ENCODE measurements at places on chromosomes 7 and 10.

DNA sequence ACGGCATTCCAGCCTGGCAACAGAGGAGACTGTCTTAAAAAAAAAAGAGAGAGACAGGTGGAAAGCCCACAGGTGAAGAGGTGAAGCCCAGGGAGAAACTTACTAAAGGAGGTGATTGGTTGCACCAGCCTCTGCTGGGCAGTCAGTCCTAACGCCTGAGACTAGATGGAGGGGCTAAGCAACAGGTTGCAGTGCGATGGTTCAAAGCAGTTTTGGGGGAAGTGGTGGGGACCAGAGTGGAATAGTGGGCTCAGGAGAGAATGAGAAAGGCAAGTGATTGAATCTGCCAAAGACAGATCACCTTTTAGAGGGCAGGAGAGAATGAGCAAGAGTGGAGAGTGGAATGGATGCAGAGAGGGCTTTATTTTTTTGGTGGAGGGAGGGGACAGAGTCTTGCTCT, 100.0 kb upstream of the KCTD7 start:
- DNase-seq: no peak

DNA sequence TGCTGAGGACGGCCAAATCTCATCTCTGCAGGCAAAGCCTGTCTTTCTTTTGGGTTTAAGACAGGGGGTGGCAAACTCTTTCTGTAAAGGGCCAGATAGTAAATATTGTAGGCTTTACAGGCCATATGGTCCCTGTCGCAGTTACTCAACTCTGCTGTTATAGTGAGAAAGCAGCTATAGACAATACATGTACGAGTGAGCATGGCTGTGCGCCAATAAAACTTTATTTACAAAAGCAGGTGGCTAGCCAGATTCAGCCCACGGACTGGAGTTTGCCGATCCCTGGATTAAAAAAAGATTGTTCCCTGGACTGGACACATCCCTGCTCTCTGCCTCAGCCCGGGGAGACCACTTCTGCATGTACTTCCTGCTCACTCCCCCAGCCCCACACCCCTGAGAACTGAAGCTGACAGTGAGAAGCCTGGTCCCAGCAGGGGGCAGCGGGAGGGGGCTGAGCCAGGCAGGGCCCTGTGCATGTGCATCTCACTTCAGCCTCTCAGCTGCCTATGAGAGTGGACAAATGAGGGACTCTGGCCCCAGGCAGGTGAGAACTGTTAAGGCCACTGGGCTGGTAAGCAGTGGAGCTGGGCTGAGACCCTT, 392.4 kb downstream of the PLXNA4 start:
- DNase-seq: no peak

DNA sequence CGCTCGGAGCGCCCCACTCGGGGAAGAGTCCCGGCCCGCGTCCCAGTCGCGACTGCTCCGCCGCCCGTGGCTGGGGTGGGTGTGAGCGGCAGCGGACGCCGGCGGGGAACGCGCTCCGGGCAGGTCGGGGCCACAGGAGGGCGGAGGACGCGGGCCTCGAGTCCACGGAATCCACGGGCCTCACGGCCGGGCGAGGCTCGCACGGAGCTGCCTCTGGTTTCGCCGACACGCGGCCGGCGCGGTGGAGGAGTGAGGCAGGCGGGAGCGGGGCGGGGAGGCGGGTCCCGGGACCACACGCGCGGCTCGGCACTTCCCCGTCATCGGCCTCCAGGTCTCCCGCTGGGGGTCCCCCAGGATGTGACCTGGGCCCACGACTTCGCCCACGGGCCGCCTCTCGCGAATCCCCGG, 533 bp upstream of the NKX6-2 start:
- no peak for DNase-seq

DNA sequence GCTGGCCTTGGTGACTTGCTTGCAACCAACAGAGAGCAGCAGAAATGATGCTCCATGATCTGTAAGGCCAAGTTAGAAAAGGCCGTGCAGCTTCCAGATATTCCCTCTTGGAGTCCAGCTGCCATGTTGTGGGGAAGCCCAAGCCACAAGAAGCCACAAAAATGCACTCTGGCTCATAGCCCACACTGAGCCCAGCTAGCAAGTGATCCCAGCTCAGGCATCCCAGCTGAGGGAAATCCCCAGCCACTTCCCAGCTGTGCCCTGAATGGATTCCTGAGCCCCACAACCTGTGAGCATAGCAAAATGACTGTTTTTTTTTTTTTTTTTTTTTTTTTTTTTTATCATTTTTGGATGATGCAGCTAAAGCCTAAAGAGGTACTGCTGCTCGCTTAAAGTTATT, 11.1 kb upstream of the SDK1 start:
- no peak for DNase-seq

DNA sequence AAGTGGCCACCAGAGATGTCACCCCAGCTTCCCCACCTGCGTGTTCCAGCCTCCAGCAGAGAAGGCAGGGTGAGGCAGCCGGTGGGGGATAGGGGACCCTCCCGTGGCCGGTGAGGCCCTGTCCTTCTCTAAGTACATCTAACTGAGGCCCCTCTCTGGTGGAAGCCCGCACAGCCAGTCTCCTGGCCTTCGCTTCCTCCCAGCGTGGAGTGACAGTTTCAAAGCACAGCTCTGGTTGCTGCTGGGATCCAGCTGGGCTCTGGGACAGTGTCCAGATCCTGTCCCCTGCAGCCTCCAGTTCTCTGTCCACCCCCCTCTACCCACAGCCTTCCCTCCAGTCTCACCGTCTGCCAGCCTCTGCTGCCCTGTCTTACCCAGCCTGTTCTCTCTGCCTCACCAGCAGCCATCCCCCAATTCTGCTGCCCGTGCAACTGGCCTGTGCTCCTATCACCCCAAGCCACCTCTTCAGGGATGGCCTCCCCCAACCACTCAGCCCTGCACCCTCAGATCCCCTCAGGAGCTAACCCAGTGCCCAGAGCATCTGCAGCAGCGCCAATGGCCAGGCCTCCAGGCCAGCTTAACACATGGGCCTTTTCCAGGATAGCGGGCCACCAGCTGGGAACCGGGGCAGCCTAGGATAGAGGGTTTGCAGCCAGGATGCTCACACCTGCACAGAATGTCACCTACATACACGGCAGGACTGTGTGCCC, 16.3 kb upstream of the SH2B2 start:
- DNase-seq: no peak

GRCh38 chr10:133523631-133524203, 3.4 kb upstream of the CYP2E1 start:
- no peak for DNase-seq

DNA sequence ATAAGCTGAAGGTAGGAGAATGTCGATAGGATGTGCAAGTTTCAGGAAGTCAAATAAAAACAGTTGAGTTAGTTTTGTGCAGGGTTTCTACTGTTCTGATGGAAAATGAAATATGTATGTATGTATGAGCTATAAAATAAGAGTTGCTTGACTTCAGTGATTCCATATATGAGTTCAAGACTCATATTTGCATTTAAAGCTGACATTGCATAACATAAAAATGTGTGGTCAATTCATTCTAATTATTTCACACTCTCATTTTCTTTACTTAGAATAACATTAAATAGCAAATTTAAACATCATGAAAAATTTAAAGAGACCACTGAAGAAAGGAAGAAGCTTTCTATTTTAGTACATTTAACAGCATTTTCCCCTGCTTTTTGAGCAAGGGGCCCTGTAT, 37.8 kb downstream of the IFIT5 start:
- DNase-seq: no peak

GRCh38 chr7:116316838-116317628, 106.7 kb downstream of the TES start:
- DNase-seq: no peak

DNA sequence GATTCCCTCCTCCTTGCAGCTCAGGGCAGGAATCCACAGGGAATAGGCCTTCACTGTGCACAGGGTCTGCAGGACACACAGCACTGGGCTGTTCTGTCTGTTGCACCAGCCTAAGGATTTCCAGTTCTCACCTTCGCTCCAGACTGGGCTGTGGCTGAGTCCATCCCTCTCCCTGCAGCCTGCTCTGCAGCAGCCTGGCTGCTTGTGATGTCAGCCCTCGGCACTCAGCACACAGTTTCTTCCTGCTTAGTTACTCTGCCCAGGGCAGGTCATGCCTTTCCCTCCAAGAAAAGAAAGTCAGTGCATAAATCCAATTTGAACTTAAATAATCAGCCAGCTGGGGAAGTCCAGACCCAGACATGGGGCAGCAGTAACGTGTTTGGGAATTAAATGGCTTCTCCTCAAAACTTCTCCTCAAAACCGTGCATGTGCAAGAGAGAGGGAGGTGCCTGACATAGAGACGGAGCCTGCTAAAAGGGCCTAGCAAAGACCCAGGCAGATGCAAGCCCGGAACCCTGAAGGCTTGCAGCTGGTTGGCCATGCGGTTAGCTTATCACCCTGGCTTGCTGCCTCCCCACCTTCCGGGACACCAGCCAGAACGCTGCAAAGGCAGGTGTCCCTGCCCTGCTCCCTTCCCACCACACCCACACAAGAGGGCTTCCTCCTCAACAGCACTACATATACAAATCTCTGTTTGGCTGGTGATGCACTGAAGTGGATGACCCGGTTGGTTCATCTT, 10.9 kb upstream of the GDF2 start:
- peak; percentile 55 for DNase-seq

DNA sequence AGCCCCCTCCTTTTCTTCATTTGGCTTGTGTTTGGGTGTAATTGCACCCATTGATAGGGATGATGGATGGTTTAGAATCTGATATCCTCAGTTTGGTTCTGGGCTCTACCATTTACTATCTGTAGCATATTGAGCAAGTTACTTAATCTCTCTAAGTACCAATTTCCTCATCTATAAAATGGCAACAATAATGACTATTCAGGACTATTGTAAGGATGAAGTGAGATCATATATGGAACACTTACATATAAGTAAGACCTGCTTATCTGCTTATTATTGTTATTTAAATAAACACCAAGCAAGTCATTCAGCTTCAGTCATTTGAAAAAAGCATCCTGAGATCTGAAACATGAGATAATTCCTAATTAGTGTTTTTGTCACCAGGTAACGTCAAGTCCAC, 127.0 kb downstream of the SEC23IP start:
- DNase-seq: no peak

- DNase-seq: no peak
Observed at GRCh38 chr7:28684650-28685241, 272.4 kb downstream of the CREB5 start.

- DNase-seq: peak; percentile 84
Observed at GRCh38 chr7:82740246-82740848, 296.8 kb upstream of the CACNA2D1 start.

DNA sequence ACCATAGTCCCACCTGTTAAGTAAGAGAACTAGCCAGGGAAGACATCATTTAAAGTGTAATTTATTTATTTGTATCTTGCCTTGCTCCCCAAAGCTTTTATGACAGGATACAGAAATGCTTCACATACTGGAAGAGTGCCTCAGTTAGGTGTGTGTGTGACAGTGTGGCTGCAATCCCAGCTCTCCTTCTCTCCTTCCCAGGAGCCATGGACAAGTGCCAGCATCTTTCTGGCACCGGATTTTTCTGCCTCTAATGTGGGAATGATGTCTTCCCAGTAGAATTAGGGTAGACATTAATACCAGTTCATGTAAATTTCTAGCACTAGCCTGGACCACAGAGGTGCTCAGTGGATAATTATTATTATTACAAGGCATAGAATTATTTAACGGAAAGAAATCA, 30.3 kb upstream of the ATXN7L1 start:
- no peak for DNase-seq

- no peak for DNase-seq
Observed at GRCh38 chr7:4707980-4708411, 25.9 kb downstream of the FOXK1 start.

DNA sequence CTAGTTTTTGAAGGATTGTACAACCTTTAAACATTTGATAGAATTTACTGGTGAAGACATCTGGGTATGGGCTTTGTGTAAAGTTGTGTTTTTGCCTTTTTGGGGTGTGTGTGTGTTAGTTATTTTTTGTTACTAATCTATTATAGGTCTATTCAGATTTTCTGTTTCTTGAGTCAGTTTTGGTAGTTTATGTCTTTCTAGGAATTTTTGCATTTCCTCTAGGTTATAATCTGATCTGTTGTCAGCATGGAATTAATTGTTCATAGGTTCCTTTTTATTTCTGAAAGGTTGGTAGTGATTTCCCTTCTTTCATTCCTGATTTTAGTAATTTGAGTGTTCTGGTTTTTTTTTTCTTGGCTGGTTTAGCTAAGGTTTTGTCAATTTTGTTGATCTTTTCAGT, 17.7 kb downstream of the SEPTIN7 start:
- DNase-seq: no peak

- no peak for DNase-seq
Observed at GRCh38 chr7:30171766-30172447, 37.1 kb downstream of the MTURN start.

DNA sequence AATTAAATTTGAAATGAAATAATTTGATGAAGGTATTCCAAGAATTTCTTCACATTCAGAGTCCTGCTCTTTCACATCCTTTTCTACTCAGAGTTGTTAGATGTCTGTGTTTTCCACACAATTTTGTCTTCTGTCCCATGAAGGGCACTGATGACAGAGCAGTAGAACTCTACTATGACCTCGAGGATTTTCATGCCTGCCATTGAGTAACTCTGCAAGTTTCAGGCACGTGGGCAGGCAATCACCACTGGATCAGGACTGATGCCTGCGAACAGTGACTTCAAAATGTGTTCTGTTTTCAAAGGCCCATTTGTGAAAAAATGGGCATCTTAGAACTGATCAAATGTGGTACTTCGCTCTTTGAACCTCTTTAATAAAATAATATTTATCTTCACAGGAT, 91.1 kb downstream of the CDK6 start:
- no peak for DNase-seq

DNA sequence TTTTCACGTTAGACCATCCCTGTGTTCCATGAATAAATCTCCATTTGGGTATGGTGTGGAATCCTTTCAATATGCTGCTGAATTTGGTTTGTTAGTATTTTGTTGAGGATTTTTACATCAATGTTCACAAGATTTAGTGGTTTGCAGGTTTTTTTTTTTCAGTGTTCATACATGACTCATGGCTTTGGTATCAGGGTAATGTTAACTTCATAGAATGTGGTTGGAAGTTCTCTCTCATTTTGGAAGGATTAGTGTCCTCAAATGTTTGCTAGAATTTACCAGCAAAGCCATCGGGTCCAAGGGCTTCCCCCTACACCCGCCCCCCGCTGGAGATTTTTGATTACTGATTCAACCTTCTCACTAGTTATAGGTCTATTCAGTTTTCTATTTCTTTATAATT, 398.0 kb downstream of the NXPH1 start:
- DNase-seq: no peak

DNA sequence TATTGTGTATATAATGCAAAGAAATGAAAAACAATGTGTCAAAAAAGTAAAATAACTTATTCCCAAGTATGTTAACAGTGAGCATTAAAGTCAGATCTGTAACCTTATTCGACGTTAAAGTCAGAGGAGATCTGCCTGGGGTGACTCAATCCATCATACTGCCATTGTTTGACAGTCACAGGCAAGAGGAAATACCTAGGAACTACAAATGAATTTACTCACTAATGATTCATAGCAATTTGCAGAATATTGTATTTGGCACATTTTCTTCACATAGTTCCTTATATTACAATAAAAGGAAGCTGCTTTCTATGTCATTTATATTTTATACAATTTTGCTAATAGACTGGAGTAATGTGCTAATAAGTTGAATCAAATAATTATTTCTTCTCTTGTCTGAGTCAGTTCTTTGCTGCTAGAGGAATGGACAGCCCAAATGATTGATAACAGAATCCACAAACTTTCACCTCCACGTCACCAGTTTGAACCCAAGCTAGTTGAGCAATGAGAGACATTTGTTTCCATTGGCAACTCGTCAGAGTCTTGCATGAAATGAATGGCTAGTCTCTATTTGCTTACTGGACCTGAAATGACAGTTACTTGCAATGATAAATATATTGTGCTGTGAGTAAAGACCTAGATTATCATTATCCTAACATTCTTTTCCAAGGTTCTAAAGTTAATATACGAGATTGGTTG, 48.5 kb upstream of the TMEM106B start:
- DNase-seq: no peak

- no peak for DNase-seq
Observed at GRCh38 chr10:62631241-62631640, 173.3 kb upstream of the ADO start.
